HuH-7 (cell line): ENCODE measurements at places on chromosomes 7 and 10.

GRCh38 chr7:67393903-67394302 lies 397.3 kb downstream of the TYW1 start:
- DNase-seq: no peak

GRCh38 chr7:70243443-70243842 lies 645.2 kb downstream of the AUTS2 start:
- DNase-seq: no peak

DNA sequence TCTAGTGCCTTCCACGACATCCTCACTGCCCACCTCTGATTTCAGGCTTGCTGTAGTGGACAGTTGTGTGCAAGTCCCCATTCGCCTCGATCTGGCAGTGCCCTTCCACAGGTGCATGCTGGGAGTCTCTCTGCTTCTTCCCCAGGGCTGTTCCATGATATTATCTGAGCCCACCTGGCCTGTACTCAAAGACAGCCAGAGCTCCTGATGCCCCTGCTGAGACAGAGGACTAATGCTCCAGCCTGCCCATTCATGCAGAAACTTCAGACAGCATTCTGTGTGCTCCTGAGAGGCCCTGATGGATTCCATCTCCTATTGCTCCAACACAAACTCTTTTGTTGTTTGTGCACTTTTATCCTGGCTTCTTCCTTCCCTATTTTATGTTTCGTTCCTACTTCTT lies 164.8 kb upstream of the PRSS58 start:
- DNase-seq: no peak

- no peak for DNase-seq
Measured at GRCh38 chr10:62732841-62733653, 71.5 kb upstream of the ADO start.

DNA sequence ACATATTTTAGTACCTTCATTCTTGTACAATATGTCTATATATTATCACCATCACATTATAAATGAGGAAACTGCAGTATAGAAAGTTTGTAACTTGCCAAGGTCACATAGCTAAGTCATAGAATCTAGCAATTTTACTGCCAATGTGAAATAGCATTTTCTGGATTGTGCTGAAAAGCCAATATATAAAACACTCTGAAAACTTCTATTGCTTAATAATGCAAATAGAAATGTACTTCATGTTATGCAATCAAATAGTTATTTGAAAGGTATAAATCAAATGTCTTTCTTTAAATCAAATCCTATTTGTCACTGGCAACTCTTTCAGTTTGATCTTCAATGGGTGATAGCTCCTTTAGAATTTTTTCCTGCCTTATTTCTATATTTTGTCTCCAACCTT lies 129.5 kb downstream of the TMEM26 start:
- DNase-seq: no peak

DNA sequence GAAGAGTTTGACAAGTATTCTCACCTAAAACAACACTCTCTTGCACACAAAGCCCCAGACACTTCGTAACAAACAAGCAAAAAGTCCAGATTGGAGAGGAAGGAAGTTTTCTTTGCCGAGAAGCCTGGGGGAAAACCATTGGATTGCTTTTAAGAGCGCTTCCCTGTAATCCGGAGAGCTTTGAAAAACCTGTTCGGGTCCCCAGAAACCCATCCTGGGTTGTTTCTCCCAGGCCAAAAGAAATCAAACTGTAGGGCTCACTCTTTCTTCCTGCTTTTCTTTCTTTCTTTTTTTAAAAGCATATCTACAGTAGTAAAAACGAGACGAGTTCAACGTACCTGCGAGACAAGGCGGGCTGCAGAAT lies 655 bp downstream of the SP8 start:
- no peak for DNase-seq

DNA sequence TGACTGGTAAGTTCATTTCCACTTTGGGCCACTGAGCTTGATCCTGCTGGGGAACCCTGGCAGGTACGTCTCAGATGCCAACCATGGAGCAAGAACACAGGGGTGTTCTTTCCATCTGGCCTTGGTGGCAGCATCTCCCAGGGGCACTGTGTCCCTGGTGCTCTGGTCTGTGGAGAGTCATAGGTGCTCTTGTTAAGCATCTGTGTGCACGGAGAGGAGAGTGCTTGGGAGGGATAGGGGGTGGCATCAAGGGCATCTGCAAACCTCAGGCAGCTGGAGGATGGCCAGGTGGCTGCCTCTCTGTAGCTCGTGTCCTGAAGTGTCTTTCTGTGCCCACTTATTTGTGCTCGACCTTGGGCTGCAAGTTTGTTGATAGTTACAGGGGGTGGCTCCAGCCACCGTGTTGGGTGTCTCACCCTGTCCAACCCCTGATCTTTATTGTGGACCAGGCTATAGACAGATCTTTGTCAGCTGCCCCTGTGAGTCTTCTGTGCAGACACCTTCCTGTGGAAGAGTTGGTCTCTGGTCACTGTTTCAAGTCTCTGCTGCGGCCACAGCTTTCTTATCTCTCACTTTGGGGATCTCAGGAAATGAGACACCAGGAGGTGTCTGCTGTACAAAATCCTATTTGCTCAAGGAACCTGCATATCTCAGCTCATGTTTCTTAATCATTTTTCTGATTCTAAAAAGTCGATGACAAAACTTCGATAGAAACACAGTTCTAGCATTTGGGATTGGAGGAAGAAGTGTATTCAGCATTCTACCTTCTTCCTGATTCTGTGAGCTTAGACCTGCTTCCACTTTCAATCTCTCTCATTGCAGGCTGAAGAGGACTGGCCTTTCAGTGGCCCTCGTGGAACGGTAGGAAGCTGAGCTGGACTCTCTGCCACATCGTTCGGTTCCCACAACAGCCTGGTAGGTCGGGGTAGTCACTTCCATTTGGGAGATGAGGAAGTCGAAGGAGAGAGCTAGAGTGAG lies 17.2 kb upstream of the GIMAP8 start:
- no peak for DNase-seq

DNA sequence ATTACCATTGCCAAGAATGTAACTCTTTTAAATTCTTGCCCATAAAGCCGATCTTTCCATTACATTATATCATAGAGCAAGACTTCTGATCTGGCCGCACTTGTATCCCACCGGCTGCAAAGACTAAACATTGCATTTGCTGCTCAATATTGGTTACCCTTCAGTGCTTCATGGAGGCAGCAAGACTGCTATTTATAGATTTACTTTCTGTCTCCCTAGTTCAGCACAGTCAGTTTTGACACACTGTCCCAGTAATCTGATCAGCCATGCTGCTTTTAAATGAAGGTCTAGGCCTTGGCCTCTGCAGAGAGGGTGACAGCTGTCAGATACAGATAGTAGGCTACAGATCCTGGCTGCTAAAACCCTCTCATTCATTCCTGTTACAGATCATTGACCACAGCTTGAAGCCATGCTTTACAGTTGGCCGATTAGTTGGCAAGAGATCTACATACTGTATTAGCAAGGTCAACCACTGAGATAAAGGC lies 562.6 kb upstream of the GALNT17 start:
- no peak for DNase-seq
